ENCODE measurements at places on chromosomes 16 and 17. TPM values are rescaled to one million over a fixed set of nuclear protein-coding genes. Genes with fewer than 3 reads are reported as not detected.

The TRPV3 gene
- total RNA-seq, result 0.30 TPM

The PIGQ gene
- total RNA-seq, result 44.1 TPM

The GPR139 gene
- not detected for total RNA-seq

The TPSD1 gene
- not detected for total RNA-seq

The DNAH9 gene
- not detected for total RNA-seq

The THRA gene
- 17.1 TPM for total RNA-seq

The FBXL20 gene
- 7.4 TPM for total RNA-seq

The MEIOC gene
- 3.0 TPM for total RNA-seq

The HASPIN gene
- 14.0 TPM for total RNA-seq

The SYCE1L gene
- 7.6 TPM for total RNA-seq

The B9D1 gene
- 42.4 TPM for total RNA-seq

The ACACA gene
- total RNA-seq, result 52.1 TPM

The IL17C gene
- total RNA-seq, result not detected

The FSCN2 gene
- total RNA-seq, result 2.0 TPM

The TTLL6 gene
- 0.46 TPM for total RNA-seq

The G6PC1 gene
- total RNA-seq, result not detected

The AMFR gene
- total RNA-seq, result 56.8 TPM

The NETO2 gene
- total RNA-seq, result 81.1 TPM

The KRT37 gene
- total RNA-seq, result not detected

The CDRT15 gene
- not detected for total RNA-seq

The CEP20 gene
- 35.4 TPM for total RNA-seq

The CCL23 gene
- total RNA-seq, result not detected

The RAP1GAP2 gene
- 21.9 TPM for total RNA-seq

The DPEP2 gene
- not detected for total RNA-seq

The TSNAXIP1 gene
- 0.43 TPM for total RNA-seq

The DPEP3 gene
- not detected for total RNA-seq

The CASKIN1 gene
- 0.56 TPM for total RNA-seq

The GP1BA gene
- not detected for total RNA-seq

The CA10 gene
- not detected for total RNA-seq

The PRAC2 gene
- total RNA-seq, result not detected

The HES7 gene
- total RNA-seq, result 4.7 TPM

The ITGB4 gene
- 97.3 TPM for total RNA-seq

The PRR29 gene
- 1.8 TPM for total RNA-seq

The TBC1D3H gene
- total RNA-seq, result not detected

The PARD6A gene
- 1.8 TPM for total RNA-seq

The TMC7 gene
- 9.9 TPM for total RNA-seq

The MT4 gene
- not detected for total RNA-seq

The FBXO31 gene
- total RNA-seq, result 25.8 TPM

The PPY gene
- not detected for total RNA-seq

The SMPD3 gene
- total RNA-seq, result 0.32 TPM

The KRT40 gene
- not detected for total RNA-seq

The ACSM2A gene
- total RNA-seq, result not detected

The CRYBA1 gene
- not detected for total RNA-seq

The HSF4 gene
- total RNA-seq, result 15.9 TPM

The GTF3C1 gene
- 78.5 TPM for total RNA-seq

The CCDC78 gene
- total RNA-seq, result 6.5 TPM

The HSPB9 gene
- total RNA-seq, result not detected

The GNGT2 gene
- 1.5 TPM for total RNA-seq

The ZC3H18 gene
- total RNA-seq, result 51.6 TPM

The CSF3 gene
- total RNA-seq, result 0.21 TPM

The SP6 gene
- 2.9 TPM for total RNA-seq

The KRT33A gene
- not detected for total RNA-seq

The SLC5A2 gene
- 0.16 TPM for total RNA-seq
